Stimulated activated CD8-positive, alpha-beta memory T cell treated with anti-CD3 and anti-CD28 coated beads, Interleukin-2, amount 100 ng/mL, for 1 hour (primary cell): ENCODE measurements at places on chromosomes 12 and 14.
A peak's percentile ranks its signal among the peaks of the same experiment; 100 is the strongest.

GRCh38 chr12:28759333-28759732, 389.7 kb upstream of the FAR2 start:
- DNase-seq: no peak

DNA sequence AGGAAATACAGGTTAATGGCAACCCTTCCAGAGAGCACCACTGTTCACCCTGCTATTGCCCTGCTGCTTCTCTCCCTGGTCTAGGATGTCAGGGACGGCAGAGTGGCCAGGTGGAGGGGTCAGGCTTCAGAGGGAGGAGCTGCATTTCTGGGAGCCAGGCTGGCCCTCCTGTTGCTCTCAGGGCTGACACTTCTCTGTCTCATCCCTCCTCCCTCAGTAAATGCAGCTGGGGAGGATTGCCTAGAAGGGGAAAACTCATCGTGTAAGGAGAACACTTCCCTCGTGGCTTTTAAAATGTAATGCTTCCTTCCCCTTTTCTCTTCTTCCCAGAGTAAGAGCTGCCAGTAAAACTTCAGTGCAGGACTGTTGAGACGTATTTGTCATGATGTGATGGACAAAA, 20.8 kb downstream of the SUSD6 start:
- DNase-seq: no peak

GRCh38 chr14:56995010-56995409, 184.7 kb upstream of the OTX2 start:
- no peak for DNase-seq

DNA sequence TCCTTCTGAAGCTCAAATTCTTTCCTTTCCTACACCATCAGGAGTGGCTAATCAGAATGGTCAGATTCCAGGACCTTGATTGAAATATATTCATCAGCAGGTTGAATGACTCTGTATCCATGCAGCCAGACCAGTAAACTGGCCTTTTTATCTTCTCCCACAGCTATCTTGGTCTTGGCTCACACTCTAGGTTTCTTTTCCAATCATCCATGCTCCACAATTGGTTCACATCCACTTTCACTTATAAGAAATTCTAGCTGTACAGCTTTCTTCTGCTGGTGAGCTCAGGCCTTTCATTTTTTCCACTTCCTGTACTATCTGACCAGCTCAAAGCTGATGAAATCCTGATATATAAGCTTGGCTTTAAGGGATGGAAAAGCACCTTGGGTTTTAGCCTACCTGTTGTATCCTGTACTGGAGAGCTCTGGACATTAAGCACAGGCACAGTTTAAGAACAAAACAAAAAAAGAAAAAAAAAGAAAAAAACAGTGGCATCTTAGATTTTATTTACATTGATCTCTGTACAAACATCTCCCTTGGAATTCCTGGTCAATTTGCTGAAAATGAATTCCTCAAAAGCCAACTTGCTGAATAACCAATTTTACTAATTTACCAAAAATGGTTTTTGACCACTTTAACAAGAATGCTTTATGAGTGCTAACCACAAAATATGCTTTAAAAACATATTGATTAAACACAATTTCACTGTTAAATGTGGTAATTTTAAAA, 91.6 kb upstream of the PAWR start:
- no peak for DNase-seq

DNA sequence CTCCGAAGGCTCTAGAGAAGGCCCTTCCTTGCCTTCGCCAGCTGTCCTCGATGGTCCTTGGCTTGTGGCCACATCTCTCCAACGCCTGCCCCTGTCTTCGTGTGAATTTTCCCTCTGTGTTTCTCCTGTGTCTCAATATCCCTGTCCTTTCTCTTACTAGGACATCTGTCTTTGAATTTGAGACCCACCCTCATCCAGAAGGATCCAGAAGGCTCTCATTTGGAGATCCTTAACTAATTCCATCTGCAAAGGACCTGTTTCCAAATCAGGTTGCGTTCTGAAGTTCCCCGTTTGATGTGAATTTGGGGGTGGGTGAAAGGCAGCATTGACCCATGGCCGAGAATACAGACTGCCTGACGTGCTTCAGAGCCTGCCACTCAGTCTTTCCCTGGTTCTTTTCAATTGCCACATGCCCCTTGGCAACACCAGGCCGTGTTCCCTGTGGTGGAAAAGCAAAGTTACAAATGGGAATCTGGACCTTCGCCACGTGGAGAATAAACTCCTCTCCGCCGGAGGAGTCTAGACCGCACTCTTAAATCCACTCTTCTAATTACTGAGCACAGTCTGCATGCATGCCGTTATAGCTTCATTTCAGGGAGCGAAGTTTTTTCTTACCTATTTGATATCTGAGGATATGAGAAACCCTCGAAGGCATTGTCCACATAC, 158.8 kb downstream of the TMEM132C start:
- DNase-seq: no peak

- DNase-seq: no peak
These were observed 3.8 kb downstream of the ZBTB42 start for GRCh38 chr14:104804481-104805325.

DNA sequence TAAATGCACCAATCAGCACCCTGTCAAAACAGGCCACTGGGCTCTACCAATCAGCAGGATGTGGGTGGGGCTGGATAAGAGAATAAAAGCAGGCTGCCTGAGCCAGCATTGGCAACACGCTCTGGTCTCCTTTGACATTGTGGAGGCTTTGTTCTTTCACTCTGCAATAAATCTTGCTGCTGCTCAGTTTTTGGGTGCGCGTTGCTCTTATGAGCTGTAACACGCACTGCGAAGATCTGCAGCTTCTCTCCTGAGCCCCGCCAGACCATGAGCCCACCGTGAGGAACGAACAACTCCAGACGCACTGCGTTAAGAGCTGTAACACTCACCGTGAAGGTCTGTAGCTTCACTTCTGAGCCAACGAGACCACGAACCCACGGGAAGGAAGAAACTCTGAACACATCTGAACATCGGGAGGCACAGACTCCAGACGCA, 8.4 kb upstream of the PIANP start:
- no peak for DNase-seq

DNA sequence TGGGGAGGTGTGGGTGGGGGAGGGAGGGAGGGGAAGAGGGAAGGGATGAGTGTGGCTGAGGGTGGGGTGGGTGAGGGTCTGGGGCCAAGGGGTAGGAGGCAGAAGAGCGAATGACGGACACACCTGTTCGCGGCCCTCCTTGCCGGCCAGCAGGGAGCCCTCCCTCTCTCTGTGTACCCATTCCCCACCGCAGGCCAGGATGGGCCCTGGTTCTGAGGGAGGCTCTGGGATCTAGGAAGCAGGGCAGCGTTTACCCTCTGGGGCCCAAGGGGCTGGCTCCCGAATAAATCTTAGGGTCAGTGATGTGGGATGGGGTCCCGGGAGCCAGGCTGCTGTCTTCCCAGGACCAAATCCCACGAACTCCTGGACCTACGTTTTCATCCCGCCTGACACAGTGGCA, 46.0 kb upstream of the ESRRB start:
- no peak for DNase-seq

- DNase-seq: no peak
These were observed 6.8 kb upstream of the TWF1 start for GRCh38 chr12:43812926-43813325.

GRCh38 chr14:104786091-104786586, 9.4 kb downstream of the AKT1 start:
- no peak for DNase-seq

DNA sequence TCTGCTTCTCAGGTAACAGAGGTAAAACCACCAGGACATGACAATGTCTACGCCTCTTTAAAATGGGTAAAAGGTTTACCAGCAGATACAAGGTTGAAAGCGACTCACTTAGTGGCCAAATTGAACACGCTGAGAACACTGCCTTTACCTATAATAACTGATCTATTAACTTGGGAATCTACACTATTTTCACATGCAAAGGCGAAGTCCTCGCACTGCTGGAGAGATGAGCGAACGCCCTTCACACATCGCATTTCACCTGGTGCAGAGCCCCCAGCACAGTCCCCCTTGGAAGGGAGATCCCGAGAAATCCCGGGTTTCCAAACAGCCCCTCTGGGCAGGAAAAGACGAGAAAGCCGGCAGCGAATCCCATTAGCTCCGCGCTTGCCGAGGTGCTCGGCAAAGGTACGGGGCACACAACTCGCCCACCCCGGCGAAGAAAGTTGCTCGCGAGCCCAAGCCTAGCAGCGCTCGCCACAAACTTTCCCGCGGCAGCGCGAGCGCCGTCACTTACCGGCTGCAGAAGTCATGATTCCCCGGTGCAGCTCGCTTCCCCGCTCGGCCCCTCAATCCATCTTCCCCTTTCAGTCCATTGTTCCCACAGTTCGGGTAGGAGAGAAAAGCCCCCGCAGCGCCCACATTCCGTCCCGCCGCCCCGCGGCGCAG, 423 bp downstream of the FGD6 start:
- no peak for DNase-seq

DNA sequence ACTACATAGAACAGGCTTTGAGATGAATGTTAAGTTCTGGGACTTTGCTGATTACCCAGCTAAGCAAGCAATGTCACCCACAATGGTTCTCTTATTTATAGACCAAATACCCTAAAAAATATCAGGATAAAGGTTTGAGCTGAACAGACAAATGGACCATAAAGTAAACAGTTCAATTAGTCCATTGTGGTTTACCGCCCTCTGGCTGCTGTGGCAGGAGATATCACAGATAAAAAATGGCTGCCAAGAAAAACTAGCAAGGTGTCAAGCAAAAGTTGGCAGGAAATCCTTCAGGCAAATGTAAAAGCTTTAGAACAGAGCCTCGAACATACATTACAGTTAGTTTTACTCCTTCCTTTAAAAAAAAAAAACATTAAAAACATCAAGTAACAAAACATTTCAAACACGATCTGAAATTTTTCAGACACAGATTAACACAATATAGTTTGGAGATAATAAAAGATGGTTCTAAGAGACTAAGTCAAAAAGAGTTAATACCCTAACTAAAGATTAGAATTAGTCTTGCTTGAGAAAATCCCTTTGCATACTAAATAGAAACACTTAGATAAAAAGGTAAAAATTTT, 41.3 kb downstream of the MED13L start:
- DNase-seq: peak; percentile 41

GRCh38 chr12:12807970-12808702, 5.0 kb upstream of the DDX47 start:
- no peak for DNase-seq

DNA sequence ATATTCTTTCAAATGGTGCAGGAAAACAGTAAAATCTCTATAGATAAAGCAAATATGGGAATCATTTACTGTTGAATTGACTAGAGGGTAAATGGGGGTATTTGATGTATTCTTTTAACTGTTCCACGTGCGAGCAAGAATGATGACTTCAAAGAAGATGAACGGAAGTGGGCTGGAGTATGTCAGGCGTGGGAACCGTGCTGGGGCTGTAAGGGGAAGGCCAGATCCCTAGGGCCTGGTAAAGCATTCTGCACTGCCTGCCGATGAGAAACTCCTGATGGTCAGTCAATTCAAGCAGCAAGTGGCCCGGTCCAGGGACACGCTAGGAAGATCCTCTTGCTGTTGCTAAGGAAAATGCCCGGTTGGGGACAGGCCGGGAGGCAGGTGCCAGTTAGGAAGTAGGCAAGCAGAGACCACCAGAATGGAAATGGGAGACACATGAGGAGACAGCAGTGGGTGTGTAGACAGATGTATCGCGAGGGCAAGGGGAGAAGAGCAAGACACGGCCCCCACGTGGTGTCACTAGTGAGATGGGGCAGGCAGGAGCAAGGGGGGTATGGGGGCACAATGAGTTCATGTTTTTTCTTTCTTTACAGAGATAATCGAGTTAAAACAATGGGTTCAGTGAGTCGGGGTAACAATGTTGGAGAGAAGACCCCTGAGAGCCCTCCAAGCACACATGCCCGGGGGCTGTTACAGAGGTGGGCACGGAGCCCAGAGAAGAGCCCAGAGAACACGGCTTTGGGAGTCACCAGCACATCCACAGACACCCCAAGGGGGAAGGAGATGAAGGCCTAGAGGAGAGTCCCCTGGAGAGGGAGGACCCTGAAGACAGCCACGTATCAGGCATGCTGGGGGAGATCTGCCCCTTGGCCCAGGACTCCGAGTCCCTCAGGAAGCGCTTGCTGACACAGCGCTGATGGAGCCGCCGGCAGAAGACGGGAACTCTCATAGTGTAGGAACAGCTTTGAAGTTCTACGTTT, 37.2 kb downstream of the FBXO21 start:
- DNase-seq: no peak

DNA sequence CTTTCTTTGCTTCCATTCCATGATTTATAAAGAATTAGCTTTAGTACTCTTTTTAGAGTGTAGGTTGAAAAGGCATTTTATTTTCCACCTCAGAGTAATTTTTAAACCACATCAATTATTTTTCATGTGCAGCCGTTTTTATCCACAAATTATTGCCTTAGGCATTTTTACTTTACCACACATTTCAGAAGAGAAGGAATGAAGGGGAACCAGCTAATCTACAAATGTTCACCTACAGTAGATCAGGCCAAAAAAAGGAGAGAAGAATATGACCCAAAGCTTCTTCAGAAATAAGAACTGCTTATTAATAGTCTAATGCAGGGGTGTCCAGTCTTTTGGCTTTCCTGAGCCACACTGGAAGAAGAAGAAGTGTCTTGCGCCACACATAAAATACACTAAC, 19.8 kb upstream of the NTN4 start:
- no peak for DNase-seq

DNA sequence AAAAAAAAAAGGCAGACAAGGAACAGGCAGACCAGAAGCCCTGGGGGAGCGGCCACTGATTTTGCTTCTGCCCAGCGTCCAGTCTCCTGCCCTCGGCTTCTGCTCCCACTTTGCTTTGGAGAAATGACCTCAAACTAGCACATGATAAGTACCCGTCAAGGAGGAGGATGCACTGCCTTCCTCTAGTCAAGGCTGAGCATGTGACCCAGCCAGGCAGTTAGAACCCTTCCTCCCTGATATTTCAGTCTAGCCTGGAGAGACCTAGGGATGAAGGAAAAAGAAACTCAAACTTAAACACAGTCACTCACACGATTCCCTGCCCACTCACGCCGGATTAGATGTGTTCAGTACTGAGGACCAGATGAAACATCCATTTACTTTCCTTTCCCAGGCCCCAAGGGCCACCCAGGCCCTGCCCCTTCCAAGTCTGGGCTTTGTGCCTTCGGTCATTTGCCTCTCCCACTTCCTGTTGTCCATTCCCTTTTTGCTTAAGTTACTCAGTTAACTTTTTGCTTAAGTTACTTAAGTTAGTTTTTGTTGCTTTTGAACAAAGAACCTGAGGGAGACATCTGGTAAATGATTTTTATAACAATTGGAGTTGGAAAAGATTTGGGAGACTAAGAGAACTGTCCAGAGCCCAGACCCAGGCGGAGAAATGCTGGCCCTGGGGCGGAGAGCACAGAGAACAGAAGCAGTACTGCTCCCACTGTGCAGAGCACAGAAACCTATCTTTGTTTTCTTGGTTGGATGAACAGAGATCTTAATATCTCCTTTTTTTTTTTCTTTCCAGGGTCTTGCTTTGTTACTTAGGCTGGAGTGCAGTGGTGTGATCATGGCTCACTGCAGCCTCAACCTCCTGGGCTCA, 23.0 kb upstream of the TTC7B start:
- no peak for DNase-seq

GRCh38 chr14:54902521-54903420, at the start of gene GCH1:
Gene GCH1, minus strand, starts transcription at chr14:54902826. Its CDS starts 163 bp downstream, at chr14:54902663.
- peak; percentile 60 for DNase-seq
